ENCODE measurements at places on chromosomes 7 and 10. TPM values are rescaled to one million over a fixed set of nuclear protein-coding genes. Genes with fewer than 3 reads are reported as not detected.

The UBE2D4 gene
- 9.6 TPM for total RNA-seq

The AKR1E2 gene
- 5.7 TPM for total RNA-seq

The FAM221A gene
- total RNA-seq = 0.78 TPM

The MMRN2 gene
- total RNA-seq = 4.7 TPM

The CTTNBP2 gene
- total RNA-seq = 1.1 TPM

The ZCCHC24 gene
- total RNA-seq = 33.2 TPM

Data from subcutaneous preadipocyte (primary cell).